ENCODE measurements at places on chromosomes 2 and 18.

DNA sequence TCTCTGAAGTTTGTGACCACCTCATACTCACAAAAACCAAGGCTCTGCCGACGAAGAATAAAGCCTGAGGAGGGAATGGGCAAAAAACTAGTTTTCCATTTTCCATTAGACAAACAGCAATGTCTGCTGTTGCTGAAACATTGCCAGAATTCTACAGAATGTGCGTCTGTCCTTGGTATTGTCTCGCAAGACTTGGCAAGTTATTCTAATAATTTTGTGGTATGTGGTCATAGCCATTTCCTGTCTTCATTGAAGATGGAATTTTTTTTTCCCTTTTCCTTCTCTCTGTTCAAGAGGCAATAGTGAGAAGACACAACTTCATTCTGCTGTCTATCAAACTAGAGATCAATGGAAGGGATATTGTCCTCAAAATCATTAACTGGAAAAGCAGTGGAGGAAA, 296.1 kb downstream of the RND3 start:
- no peak for DNase-seq

DNA sequence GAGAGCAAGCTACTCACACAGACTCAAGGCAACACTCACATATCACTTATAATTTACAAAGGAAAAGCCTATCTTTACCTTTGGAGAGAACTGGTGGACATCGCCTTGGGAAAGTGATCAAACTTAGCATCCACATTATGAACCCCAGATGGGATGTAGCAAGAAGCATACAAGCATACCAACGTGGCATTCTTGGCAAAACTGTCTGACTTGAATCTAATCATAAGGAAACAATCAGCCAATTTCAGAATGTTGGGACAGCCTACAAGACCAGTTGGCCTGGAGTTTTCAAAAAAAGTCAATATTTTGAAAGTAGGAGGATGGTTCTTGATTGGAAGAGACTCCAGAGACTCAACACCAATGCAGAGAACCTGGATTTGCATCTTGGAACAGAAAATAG, 79.1 kb upstream of the PMAIP1 start:
- DNase-seq, result no peak

GRCh38 chr18:41744421-41745030, 210.5 kb upstream of the PIK3C3 start:
- no peak for DNase-seq

GRCh38 chr2:236959036-236959435, 126.7 kb upstream of the COPS8 start:
- DNase-seq, result no peak

DNA sequence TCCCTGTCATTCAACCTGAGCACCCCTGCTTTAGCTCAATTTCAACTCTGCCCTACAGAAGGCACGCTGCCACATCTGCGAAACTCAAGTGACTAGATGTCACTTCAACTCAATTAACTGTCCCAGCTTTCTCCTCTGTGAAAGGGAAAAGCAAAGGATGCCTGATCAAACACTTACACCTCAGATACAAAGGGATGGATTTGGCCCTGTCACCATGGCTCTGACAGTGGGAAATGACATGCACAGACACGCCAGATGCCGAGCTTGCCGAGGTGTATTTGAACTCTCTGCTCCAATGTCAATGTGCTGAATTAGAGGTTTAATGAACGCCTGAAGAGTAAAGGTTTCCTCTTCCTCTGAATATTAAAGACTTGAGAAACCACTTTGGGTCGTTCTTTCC, 481.1 kb downstream of the CBLN2 start:
- no peak for DNase-seq

DNA sequence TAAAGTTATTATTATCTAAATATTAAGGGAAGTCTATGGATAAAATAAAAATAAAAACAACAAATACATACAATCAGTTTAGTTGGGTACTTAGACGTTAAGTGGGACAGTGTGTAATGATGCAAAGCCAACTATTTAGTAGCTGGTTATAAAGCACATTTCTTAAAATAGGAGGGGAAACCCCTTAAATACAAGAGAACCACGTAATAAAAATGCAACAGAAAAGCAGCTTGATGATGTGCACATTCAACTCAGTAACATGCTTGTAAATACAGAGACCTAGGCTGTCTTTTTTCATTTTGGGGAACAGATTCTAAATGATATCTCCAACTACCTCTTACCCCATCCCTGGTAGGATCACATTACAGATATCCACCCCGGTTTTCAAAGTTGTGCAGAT, 134.3 kb upstream of the AQP4 start:
- no peak for DNase-seq
